Coronary artery (tissue), 2 donors: ENCODE measurements at places on chromosomes 6 and 20.
A peak's percentile ranks its signal among the peaks of the same experiment; 100 is the strongest.

- no peak for DNase-seq
Observed at GRCh38 chr6:63214816-63215215, 3.5 kb downstream of the FKBP1C start.

DNA sequence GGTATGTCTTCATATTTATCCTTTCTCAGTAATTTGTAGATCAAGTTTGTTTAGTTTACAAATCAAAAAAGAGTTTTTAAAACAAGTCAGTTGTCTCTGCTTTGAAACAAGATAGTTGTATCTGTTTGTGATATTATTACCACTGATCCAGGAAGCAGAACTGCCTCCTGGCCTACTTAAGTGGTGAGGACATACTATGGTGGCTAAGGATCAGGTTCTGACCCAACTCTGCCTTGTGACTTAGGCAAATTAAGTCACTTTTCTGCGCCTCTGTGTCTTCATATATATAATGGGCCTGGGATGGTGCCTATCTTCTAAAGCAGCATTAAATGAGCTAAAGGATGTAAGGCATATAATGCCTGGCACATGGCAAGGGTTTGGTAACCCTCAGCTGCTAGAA is 8.7 kb downstream of the ANKS1A start:
- no peak for DNase-seq

GRCh38 chr20:16539280-16540021 is 33.8 kb downstream of the KIF16B start:
- no peak for DNase-seq

GRCh38 chr20:58102744-58103516 is 125.5 kb downstream of the ANKRD60 start:
- DNase-seq = peak; percentile 38

DNA sequence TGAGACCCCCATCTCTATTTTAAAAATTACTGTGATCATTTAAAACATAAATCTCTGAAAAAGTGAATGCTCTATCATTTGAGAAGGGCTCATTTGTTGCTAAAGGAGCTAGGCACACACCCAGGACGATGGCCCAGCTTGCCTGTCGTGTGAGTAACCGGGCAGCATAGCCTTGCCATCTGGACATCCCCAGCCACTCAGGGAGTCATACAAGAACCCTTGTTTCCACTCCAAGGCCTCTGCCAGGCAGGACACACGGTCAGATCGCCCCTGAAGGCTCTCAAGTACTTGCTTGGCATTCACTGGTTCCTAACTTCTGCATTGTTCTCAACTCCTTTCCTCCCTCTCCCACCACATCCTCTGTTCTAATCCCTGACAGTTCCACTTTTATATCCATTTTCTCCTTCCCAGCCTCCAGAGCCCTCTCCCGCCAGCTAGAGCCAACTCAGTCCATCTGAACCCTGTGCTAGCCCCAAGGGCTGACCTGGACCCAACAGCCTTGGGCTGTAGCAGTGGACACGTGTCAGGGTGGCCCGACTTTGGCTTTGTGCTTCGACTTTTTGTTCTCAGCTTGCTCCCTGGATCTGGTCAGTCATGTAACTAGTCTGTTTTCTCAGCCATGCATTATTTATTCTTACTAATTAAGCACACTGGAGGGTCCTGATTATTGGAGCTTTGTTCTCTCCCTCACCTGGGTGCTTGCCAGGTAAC is 15.7 kb upstream of the EZR start:
- no peak for DNase-seq

DNA sequence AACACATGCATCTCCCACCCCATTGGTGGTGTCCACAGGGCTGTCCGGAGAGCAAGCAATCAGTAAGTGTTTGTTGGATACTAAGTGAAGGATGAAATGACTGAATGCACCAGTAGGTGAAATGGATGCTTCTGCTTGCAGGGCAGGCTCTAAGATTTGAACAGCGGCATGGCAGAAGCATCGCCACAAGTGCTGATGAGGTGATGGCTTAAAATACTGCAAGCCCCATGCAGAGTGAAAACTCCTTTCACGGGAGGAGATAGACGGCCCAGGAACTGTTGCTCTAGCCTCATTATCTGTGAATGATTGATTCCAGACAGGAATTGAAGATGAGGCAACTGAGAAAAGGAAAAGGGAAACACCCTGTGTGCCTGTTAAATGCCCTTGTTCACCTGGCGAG is 158.9 kb downstream of the LY86 start:
- no peak for DNase-seq

DNA sequence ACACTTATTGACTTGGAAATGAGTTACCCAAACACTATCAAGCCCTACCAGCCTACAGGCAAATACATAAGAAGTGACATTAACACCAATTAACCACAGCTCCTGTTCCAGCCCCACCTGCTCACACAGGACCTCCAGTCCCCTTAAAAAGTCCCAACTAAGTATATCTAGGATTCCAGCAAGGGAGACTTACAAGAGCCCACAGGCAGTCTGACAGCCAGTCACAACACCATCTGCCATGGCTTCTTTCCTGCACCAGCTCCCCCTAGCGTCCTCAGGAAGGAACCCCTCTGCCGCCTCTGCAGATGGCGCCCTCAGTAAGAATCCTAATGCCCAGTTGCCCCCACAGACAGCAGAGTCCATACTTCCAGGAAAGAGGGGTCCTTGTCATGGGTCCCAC is 122.1 kb downstream of the HIVEP2 start:
- no peak for DNase-seq

DNA sequence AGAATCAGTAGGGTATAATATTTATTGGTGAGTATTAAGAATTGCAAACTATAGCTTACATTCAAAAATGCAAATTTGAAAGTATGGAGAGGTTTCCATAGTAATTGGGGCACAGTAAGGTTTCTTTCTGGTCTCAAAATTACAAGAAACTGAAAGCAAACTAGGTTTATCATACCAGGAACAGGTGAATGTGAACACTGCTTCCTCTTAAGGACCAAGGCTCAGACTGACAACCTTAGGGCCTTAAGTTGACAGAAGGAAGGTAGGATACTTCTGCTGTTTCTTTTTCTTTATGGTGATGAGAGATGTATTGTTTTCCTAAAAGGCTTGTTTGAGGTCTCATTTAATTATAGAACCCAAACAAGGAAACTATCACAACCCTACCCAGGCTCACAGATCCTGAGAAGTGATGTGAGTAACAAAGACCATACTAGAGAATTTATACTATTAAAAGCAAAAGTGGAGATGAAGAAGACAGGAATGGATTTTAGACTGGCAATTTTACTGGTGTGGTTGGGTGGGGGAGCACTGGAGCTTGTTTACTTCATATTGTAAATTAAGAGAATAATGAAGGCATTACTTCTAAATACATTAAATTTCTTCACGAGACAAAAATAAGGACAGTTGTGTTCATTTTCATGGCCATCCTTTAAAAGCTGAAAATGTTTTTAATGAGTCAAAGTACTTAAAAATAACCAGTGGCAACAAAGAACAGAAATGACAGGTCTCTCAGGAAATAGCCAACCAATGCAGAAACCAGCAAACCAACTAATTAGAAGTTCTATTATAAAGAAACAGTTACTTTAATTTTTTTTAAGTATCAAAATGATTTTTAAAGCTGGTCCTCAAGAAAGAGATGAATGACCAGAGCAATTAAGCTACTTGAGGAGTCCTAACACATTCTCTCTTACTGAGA is 21.3 kb downstream of the STAU1 start:
- no peak for DNase-seq

GRCh38 chr20:21702553-21703470 is 2.7 kb upstream of the PAX1 start:
- no peak for DNase-seq

GRCh38 chr6:56223995-56224394 is 23.4 kb downstream of the COL21A1 start:
- DNase-seq = no peak

DNA sequence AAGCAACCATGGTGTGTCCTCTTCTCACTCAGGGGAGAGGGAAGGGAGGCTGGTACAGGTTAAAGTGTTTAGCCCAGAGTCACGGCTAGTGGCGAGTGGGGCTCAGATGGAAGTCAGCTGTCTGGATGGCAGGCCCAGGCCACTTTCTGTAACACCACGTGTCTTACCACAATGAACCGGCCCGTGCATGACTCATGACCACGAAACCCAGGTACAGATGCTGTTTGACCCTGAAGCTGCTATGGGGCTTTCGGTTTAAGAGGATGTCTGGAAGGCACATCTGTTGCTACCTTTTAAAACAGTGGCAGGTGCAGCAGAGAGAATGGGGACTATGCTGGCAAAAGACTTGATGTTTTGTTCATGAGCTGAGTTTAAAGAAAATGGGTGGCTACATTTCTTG is 36.5 kb upstream of the MPC1 start:
- DNase-seq = no peak

- no peak for DNase-seq
Observed at GRCh38 chr20:22821796-22822195, 213.3 kb upstream of the SSTR4 start.

GRCh38 chr6:2237001-2237400 is 8.4 kb downstream of the GMDS start:
- DNase-seq = no peak

DNA sequence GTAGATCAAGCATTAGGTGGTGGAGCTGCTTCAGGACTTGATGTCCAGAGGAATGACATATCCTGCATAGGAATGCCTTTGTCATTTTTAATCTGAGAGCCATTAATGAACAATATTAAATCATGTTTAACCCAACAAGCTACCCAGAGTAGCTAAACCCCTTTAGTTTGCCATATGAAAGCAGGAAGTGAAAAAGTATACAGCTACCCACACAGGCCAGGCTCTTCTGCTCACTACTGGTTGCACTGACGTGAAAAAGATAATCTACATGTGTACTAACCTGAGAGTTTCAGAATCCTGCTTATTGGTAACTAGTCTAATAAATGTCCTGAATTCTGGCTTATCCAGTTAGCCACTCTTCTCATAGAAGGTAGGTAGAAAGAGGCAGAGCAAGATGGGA is 19.9 kb downstream of the GLYATL3 start:
- DNase-seq = no peak

GRCh38 chr6:11206576-11206975 is 25.9 kb downstream of the NEDD9 start:
- DNase-seq = no peak

GRCh38 chr6:118565311-118565960 is 17.3 kb downstream of the PLN start:
- DNase-seq = no peak

- peak; percentile 97 for DNase-seq
Observed at GRCh38 chr20:50320901-50321796, 130.5 kb downstream of the CEBPB start.

DNA sequence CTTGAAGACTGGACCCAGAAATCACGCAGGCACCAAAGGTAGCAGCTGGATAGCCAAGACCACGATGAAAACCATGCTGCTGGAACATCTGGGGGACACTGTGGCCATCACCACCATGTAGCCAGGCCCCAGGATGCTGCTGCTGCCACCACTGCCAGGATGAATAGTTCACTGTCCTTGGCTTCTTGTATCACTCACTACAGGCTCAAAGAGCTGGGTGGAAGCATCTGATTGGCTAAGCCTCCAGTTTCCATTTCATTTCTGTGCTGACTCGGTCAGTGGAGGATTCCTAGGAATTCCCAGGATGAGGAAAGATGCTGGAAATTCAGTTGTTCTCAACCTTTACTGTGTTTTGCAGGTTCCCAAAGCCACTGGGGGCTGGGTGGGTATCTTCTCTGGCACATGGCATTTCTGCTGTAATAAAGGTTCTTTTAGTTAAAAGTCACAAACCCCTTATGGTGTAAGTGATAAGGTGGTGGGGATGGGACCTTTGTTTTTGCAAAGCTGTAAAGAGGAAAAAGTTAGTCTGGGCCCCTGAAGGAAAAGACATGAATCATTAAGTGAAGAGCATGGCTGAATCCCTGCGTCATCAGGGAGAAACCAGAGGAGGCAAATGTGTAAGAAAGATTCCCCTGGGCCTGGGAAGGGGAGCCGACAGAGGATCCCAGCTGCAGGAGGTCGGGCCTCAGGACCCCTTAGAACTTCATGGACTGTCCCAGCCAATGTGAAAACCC is 75.6 kb upstream of the RNF24 start:
- no peak for DNase-seq

DNA sequence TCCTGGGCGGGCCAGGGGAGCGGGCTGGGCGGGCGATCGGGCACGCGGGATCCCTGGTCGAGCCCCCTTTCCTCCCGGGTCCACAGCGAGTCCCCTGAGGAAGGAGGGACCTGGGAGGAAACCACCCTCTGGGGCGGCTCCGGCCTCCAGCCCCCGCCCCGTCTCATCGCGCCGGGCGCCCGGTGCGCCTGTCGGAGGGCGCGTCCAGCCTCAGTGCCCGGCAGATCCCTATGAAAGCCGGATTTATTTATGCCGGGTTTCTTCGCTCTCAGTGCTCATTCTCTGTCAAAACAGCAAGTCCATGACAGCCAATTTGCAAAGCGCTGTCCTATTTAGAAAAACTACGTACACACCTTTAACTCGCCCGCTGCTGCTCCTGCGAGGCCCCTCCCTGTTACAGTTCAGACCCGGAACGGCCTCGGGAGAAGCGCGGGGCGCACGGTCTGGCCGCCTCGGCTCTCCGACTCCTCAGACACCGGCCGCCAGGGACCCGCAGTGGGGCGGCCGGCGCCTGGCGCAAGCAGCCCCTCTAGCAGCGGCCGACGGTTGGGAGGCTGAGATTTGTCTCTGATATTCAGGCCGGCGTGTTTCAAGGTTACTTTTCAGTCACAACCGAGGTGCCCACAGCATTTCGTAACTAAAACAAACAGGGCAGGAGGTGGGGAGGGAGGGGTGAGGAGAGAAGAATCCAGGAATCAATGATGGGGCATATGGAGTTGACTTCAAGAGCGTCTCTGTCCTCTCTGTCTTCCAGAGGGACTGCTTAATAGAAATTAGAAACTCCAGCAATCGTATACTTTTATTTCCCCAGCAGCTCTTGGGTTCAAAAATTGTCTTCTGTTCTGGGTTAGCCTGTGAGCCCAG is 782 bp upstream of the FOXA2 start:
- no peak for DNase-seq

DNA sequence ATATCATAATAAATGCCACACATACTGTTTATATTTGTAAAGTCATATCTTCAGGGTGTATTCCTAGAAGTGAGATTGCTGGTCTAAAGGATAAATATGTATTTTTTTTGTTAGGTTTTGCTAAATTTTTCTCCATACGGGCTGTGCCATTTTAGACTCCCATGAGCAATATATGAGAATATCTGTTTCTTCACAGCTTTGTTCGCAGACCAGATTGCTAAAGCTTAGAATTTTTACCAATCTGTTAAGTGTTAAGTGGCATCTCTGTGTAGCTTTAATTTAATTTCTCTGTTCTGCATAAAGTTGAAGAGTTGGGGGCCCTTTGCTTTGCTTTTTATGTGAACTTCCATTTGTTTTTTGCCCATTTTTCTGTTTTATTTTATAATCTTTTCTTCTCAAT is 32.3 kb upstream of the NUS1 start:
- DNase-seq = no peak

DNA sequence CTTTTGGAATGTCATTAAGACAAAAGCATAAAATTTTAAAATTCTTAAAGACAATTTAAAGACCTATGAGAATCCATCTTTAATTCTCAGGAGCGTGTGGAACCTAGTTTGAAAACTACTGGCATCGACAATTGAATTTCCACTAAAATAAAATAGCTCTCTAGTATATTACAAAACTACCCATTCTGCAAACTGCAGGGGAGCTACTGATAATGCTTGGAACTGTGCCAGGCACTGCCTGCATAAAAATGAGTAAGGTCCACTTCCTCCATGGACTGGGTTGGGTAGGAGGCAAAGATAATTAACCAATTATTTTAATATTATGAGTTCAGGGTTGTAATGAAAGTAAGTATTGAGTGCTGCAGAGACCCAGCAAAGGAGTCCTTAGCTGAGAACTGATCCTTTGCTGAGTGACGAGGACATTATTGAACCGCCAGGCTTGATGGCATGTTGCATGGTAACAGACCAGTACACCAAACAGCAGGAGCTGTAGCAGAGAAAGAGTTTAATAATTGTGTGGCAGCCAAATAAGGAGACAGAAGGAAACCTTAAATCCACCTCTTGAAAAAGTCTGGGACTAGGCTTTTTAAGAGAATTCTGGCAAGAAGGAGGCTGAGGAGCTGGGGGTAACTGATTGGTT is 261.3 kb downstream of the ESR1 start:
- DNase-seq = no peak
